Activated T-helper 9 cell treated with anti-CD3 and anti-CD28 coated beads, Interleukin-2, amount 50 U/mL, for 16 hours (primary cell): ENCODE measurements at places on chromosomes 3 and 15.
A peak's percentile ranks its signal among the peaks of the same experiment; 100 is the strongest.

GRCh38 chr3:181484026-181484425 is 227.7 kb upstream of the SOX2 start:
- DNase-seq, result no peak

DNA sequence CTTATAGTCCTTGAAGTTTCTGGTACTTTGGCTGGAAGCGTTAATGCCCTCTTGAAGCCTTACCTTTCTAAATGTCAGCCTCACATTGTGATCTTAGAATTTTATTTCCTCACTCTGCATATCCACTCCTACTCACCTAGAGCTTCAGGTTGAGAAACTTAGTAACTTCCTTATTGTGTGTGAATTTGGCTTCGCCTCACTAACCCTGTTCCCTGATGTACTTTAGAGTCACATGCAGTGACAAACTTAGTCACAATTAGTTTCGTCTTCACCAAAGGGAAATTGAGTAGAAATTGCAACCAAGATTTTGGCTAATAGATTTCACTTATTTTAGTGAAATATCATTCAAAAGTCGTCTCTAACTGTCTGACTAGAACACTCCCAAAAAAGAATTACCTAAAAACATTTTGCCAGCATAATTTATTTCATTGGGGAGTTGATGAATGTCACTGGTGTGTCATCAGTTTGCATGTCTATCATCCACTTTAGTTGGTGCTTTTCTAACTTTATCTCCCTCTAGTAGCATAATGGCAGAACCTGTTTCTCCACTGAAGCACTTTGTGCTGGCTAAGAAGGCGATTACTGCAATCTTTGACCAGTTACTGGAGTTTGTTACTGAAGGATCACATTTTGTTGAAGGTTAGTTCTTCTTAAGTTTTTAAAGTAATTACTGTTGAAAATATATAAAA is 960 bp downstream of the MFN1 start:
- no peak for DNase-seq

DNA sequence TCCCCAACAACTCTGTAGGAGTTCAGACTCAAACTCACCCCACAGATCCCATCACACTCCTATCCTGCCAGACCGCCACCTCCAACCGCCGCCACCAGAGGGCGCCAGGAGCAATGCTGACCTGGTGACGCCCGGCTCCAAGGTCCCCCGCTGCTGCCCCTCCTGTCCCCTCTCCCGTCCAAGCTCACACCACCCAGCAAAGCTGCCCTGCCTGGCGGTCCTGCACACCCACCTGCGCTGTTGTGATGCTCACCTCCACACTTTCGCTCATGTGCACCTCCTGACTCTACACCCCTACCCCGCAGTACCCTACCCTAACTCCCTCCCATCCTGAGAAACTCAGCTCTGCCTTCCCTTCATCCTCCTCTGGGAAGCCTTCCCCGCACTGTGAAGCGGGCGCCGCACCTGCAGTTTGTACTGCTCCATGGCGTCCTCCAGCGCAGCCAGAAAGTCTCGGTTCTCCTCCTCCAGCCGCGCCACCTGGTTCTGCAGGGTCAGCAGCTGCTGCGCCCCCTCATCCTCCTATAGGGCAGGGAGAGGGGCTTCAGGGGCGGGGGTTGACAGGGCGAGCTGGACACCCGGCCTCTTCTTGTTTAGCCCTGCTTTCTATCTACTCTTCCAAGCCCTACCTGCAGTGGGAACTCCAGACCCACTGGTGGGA is 7.9 kb downstream of the KIF7 start:
- peak; percentile 25 for DNase-seq

- no peak for DNase-seq
Observed at GRCh38 chr3:9934993-9935392, 1.4 kb downstream of the CRELD1 start.

DNA sequence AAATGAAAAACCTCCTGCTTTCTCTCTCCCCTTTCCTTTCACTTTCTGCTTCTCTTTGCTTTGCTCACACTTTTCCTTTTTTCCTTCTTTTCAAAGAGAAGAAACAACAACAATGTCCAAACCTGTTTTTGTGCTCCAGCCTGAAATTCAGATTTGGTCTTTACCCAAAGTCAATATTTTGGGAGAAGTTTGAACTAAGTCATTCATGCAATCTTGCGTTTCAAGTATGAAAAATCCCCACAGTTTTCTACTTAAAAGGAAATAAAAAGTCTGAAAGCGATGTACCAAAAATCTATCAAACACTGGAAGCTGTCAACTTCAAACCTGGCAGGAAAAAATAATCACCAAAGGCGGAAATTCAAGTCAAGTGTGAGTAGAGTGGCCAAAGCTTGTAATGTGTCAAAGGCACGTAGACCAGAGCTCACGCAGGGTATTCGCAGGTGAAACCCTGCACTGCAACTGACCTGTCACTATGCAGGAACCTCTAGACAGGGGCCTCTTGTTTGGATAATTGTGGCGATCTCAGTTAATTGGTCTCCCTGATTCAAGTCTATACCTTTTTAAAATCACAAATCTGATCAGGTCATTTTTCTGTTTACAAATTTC is 118.8 kb upstream of the GALNT15 start:
- DNase-seq, result no peak
